Activated CD4-positive, CD25-positive, alpha-beta regulatory T cell treated with anti-CD3 and anti-CD28 coated beads, Interleukin-2, amount 50 U/mL, for 24 hours (primary cell): ENCODE measurements at places on chromosomes 5 and 9.

DNA sequence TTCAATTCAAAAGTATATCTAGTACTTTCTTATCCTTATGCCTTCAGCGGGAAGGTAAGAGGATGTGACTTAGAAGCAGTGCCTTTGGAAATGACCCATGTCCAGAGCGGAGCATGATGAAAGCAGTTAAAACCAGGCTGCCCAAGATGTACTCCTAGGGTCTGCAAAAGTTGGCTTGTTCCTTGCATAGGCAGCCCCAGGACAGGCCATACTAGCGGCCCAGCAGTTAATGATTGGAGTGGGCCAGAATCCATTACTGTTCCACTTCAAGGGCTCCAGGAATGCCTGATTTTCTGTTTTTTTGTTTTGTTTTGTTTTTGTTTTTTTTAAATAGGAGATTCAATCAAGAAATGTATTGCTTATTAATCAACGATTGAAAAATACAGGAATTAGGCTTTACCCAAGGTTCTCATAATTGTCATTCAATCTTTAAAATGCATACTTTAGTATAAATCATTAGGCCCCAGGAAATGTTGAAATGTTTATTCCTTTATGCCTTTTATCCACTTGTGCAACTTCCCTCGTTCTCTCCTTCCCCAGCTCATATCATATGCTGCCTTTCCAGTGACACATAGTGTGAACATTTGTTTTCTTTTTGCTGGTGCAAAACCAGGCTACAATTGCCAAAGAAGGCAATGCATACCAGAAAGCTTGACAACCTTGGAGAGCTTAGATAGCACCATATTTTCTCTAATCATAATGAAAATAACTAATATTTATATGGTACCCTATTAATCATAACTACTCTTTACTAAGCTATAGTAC is 190.8 kb downstream of the ARHGEF28 start:
- ATAC-seq = no peak

GRCh38 chr9:35954942-35955546 is 2.9 kb downstream of the OR2S2 start:
- peak; percentile 61 for ATAC-seq

- ATAC-seq = no peak
These were observed 560.2 kb upstream of the CDH9 start for GRCh38 chr5:27598576-27598975.

DNA sequence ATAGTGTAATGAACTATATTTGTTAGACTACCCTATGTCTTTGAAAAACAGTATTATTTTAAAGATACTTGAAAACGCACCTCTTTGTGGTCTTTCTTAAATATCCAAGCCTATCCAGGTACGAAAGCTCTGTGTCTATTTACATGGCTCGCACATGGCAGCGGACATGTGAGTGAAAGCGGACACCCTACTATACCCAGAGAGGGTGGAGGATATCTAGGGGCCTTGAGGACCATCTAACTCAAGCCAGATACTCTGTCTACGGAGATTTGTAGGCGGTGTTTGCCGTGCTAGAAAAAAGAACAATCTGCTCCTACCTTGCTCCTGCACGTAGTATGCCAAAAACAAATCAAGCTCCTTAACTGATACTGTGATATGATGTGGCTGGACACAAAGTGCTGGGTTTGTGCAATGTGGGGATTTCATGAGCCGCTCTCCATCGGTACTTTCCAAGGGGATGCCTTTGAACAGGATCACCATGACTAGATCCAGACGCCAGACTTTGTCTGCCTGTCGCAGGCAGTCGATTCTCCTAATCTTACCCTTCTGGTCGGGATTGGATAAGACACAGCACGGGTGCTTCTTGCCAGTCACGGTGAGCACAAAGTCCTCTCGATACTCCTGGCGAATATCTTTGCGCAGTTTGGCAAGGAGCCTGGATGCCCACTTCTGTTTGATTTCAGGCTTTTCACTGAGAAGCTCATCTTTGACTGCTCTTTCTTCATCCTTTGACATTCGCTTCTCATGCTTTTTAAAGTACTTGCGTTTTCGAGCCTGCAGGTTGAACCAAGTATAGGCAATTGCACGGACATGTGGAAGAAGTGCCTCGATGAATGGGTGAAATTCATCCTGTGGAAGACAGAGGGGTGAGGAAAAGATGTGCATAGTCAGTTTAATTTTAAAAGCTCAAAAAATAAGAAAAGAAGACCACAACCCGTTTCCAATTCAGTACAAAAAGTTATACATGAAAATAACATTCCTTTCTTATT is 7.0 kb downstream of the NFIB start:
- no peak for ATAC-seq

DNA sequence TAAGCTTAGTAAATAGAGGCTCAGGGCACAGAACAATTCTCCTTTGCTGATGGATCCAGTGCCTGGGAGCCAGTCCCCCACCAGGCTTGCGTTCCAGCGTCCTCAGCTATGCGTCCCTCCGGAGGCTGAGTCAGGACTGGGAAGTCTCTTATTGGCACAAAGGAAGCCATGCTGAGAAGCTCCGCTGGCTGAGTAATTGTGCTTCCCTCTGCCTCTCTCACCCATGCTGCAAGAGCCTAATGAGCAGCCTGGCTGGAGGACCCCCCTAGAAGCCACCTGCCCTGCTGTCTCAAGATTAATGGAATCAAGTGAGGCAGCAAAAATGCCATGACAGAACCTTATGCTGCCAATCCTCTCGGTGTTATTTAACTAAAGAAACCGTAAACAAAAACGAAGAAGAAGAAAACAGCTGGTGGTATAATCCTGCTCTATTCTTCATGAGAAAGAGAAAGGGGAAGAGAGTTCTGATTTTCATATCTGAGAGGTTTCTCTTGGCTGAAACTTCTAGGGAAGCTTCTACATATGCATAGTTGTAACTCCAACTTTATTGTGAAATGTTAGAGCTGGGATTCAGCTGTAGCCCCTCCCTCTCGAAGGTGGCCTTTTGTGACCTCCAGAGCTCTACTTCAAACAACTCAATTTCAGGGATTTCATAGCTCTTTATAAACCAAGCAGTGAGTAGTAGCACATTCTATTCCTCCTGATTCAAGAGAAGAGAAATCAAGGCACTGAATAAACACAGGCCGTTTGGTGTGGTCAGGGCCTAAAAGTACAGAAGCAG is 185.4 kb upstream of the SEMA6A start:
- ATAC-seq = no peak

DNA sequence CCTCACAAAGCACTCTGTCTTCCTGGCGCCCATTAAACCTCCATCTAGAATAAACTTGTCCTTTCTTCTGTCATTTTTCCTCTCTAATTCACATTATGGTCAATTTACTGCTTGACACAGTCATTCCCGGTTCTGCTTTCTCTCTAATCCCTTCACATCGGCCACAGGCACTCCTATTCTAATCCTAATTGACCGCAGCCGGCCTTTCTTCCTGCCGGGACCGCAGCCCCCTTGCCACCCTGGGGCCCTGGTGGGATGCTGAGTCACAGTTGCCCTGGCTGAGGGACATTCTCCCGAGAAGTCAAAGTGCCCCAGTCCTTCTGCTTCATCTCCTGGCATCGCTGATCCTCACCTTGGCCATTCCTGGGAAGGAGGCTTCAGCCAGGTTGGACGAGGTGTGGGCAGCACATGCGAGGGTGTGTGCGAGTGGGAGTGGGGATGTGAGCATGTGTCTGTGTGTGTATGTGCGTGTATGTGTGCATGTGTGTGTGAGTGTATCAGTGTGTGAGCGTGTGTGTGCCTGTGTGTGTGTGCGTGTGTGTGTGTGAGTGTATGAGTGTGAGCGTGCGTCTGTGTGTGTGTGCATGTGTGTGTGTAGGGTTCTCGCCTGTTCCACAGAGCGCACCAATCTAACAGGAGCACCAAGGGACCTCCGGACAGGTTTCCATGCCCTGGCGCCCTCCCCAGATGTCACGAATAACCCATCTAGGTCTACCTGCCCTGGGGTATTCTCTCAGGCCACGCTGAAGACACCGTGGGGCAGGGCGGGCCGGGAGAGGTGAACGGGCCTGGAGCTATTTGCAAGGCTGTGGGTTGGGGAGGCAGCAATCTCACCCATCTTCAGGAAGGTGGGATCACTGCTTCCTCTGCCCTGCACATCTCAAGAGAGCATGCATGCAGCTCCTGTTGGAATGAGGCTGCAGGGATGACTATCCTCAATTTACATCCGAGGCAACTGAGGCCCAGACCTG is 191.2 kb downstream of the PAX5 start:
- ATAC-seq = no peak

DNA sequence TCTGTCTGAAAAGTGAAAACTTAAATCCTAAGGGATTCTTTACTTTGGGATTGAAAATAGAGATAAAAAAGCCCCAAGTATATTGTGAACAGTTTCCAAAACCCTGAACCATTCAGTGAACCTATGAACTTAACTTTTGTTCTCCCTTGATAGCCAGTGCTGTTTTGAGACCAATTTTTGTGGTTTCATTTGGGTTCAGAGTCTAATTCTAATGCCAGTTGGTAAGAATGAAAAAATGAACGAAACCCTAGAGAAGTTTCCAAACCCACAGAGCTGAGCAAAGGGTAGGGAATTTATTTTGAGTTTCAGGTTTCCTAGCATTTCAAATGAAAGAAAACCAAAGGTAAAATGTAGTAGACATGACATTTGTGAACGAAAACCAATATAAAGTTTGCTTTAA is 1366.8 kb downstream of the EFNA5 start:
- ATAC-seq = no peak

- ATAC-seq = no peak
These were observed 45.4 kb downstream of the RCL1 start for GRCh38 chr9:4838189-4838546.

DNA sequence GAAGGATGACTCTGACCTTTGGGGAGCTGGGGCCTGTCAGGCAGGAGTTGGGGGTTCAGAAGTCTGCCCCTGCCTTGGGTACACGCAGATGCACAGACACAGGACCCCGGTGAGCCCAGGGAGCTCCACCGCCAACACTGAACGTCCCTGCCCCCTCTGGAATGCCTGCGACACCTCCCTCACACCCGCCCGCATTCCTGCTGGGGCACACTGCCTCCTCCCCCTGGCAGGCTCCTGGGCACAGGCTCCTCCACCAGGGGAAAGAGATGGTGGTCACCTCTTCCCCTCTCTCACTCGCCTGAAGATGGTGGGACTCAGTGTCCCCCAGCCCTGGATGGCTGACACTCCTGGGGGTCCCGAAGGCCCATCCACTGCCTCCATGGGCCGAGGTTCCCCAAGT is 12.0 kb downstream of the CRB2 start:
- ATAC-seq = no peak

DNA sequence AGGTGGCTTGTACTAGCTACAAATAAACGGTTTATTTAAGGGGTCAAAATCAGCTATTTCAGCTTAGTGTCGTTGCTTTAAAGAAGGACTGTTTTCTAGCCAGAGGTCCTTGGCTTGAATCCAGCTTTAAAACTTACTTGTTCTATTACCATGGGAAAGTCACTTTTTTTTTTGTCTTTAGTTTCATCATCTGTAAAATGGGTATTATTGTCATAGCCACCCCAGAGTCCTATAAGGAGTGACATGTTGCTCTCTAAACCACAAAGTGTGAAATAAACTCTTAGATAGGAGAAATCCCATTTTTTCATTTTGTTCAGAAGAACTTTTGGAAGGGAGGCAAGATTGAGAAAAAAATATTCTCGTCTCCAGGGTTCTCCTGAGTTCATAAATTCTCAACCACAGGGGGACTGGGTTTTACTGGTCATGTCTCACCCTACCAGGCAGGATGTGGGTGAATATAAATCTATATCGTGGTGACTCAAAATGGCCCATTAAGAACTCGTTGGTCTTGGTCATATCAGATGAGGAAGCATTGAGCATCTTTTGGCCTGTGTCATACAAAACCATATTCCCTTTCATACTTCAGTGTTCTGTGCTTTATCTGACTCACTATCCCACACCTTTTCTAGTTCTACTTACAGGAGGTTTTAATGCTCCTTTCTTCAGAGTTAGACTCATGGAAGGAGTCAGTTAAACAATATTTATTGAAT is 202.7 kb upstream of the NR3C1 start:
- ATAC-seq = peak; percentile 83

DNA sequence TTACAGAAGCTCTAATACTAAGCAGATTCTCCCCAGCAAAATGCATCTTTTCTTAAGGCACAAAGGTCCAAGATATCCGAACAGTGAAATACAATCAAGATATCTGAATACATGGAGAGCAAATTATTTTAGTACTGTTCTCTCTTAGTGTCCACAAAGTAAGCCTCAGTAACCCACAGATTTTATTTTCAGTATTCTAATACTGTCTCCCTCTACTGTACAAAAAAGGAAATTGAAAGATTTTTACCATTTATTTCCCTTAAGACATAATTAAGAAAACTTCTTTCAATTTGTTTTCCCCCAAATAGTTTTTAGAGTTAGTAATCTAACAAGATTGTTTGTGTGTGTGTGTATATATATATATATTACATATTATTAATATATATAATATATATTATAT is 24.7 kb upstream of the NOL6 start:
- ATAC-seq = no peak

GRCh38 chr9:96117398-96118080 is 184.4 kb downstream of the HSD17B3 start:
- ATAC-seq = no peak

- no peak for ATAC-seq
These were observed 80.1 kb downstream of the COL15A1 start for GRCh38 chr9:99023831-99024230.

- no peak for ATAC-seq
These were observed 132.3 kb downstream of the MYO10 start for GRCh38 chr5:16803831-16804230.

DNA sequence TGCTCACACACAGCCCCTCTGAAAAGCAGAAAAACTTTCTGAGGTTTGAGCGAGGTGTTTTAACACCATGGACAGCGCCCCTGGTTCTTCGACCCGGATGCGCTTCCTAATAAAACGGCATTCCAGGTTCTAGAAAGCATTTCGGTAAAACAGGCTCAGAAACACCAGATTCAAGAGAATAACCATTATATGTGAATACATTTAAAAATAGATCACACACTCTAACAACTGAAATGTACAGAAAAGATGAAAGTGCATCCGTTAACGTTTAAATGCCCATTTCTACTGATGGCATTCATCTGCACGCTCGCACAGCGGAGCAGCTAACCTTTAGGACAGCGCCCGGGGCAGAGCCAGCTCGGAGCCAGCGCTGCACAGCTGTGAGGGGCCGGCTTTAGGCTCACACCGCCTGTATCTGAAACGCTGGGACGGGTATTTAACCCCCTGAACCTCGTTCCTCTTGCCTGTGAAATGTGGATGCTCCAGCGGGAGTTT is 26.3 kb upstream of the TENT4A start:
- ATAC-seq = no peak

DNA sequence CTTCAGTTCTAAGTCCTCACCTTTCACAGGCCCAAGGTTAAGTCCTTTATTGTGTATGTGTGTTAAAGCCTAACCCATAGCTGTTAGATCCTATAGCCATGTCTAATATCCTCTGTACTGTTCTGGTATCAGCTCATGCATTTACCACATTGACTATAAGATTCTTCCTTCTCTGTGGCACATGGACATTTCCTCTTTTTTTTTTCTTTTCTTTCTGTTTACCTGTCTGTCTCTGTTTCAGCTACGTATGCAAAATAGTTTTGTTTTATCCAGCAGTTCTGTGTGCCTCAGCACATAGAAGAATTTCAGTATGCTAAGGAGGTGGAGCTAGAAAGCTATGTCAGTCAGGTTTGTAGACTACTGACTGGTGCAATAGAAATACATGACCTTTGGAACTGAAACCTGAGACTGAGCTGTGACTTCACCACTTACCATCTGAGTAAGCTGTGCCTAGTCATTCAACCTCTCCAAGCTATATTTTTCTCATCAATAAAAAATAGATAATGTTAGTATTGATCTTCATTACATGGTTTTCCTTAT is 155.6 kb upstream of the VLDLR start:
- ATAC-seq = peak; percentile 70
